Foreskin keratinocyte (primary cell): ENCODE measurements at places on chromosomes 11 and 22.

DNA sequence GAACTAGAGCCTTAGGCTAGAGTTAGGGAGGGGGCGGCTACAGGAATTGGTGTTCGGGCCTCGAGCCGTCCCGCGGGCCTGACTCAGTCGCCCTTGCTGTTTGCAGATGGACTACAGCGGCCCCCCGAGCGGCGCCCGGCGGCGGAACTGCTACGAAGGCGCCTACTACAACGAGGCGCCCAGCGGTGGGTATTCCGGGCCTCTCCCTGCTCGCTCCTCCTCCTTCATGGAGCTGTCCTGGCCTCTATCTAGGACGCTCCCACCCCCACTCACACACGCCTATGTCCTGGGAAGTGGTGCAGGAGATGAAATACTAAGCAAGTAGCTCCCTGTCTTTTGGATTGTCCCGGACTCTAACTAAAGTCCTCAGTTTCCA, 1.4 kb downstream of the MYOD1 start:
- no peak for DNase-seq

DNA sequence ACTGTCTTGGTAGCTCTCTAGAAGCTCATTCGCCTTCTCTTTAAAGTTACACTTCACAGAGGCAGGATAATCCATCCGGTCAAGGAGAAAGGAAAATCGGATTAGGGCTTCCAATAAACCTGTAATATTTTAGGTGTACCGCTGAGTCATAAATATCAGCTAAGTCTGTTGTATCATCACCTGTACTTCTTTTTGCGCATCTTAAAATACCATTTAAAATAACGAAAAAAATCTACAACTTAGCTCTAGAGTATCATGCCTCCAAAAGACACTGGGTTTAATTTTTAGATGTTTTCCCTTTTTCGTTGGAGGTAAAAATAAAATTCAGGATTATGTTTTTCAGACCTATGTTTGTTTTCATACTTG, 41.5 kb upstream of the INCENP start:
- DNase-seq, result no peak

GRCh38 chr11:107808521-107808920, 50.1 kb downstream of the SLC35F2 start:
- no peak for DNase-seq

- peak; percentile 41 for DNase-seq
Measured at GRCh38 chr11:59756558-59756840, 1.3 kb downstream of the STX3 start.

GRCh38 chr22:45242778-45243191, 2.1 kb upstream of the KIAA0930 start:
- no peak for DNase-seq

DNA sequence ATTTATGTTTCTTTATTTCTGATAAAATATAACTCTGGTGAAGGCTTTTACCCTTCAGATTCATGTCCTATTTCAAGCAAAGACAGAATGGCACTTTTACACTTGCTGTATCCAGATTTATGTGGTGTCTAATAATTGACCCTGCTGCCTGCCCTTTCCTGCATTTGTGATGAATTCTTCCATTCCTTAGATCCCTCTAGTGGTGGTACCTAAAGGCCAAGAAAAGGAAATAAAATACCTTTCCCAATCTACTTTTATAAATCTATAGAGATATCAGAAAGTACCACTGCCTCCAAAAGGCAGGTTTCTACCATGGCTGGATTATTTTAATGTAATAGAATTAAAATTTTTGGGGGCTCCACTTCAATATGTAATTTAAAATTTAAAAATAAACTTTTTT, 34.2 kb downstream of the CCDC81 start:
- no peak for DNase-seq

DNA sequence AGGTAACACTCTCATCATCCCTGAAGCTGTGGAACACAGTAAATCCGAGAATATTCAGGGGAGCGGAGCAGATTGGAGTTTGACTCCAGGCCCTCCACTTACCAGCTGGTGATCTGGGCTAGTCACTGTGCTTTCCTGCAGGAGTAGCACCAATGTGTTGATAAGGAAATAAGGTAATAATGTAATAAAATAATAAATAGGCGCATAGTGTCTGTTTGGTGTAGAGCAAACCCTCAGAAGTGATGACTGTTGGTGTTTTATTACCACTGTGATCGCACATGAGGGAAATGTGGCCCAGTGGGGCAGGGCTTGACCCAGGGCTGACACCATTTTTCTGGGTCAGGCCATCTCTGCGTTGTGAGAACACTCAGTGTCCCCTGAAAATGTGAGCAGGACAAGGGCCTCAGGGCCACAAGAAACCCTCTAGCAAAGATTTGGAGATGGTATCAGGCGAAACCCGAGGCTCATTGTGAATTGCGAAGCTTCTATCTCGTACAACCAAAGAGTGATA, 563.9 kb upstream of the B3GAT1 start:
- no peak for DNase-seq

DNA sequence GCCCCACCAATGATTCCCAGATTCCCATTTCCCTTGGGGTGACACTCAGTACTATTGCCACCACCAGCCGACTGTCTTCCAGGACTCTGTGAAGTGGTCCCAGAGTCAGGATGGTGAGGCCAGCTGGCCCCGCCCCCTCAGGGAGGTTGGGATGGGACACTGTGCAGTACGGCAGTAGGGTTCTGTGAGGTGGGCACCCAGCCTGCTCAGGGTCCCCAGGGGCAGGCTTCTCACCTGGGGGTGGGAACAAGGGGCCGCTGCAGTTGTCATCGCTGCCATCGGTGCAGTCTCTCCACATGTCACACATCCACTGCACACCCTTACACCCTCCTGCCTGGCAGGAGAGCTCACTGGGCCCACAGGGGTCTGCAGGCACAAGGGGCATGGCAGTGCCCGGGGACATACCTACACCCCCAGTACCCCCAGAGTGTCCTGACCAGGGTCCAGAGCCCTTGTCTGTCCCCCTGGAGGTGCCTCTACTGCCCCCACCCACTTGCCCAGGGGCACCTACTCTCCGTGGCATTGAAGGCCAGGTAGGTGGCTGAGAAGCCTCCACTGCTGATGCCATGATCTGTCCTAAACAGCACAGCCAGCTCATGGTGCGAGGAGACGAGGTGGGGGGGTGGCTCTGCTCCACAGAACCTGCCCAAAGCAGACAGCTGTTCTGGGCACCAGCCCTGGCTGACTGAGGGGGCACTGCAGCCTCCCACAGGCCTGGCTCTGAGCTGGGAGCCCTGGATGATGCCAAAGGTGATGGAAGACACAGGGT, 1.9 kb upstream of the C1QTNF5 start:
- DNase-seq, result no peak

- no peak for DNase-seq
Measured at GRCh38 chr22:22883090-22883727, 4.4 kb upstream of the IGLL5 start.

- no peak for DNase-seq
Measured at GRCh38 chr11:1401656-1402221, 12.0 kb downstream of the BRSK2 start.

DNA sequence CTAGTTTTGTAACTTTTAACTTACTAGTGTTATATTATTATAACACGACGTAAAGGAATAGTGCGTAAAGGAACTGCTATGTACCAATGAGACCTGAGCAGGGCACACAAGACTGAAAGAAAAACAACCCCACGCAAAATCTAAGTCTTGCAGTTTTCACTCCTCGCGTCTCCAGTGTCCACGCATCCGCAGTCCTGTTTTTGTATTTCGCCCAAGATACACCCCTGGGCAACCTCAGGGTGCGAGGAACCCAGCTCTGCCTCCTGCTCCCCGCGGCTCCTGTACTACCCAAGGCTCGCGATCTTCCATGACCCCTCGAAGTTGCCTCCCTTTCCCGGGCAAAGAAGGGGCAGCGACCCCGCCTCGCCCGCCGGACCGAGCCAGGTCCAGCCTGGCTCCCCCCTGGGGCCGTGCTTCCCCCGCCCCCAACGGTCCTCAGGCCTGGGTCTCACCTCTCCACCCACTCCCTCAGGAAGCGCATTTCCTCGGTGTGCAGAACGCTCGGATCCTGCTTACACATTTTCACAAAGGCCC, 393 bp downstream of the ST13 start:
- DNase-seq, result no peak

- peak; percentile 24 for DNase-seq
Measured at GRCh38 chr11:59668188-59668949, 468 bp downstream of the PATL1 start.

DNA sequence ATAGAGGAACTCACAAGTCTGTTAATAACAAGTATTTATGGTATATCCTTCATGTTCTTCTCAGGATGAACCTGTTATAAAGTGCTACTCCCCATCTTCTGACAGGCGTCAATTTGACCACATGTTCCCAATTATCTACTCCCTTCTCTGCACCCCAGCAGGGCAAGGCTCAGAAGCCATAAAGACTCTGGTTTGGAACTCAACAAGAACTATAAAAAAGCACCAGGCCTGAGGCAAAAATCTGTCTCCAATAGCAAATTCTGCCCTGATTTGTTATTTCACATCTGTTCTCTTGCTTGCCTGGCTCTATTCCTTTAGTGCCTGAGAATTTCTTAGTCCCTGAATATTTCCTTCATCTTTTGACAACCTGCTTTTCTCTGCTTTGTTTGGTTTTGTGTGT, 618.2 kb upstream of the KIRREL3 start:
- DNase-seq, result no peak

- DNase-seq, result no peak
Measured at GRCh38 chr22:46081831-46082210, 68.5 kb upstream of the PPARA start.

DNA sequence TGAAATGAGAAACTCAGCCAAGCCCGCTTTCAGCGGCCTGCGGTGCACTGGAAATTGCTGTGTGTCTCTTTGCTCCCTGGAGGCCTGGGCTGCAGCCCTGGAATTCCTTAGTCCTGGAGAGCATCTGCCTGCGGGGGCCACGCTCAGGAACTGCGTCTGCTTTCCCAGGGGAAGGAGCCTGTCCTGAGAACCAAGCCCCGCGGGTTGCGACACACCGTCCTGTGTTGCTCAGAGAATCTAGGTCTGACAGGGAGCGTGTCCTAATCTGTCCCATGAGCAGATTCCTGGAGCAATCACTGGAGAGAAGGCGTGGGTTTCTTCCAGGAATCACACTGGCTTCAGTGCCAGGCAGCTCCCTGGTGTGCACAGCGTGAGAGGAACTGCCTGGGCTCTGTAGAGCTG, 708.1 kb downstream of the BRD1 start:
- no peak for DNase-seq

DNA sequence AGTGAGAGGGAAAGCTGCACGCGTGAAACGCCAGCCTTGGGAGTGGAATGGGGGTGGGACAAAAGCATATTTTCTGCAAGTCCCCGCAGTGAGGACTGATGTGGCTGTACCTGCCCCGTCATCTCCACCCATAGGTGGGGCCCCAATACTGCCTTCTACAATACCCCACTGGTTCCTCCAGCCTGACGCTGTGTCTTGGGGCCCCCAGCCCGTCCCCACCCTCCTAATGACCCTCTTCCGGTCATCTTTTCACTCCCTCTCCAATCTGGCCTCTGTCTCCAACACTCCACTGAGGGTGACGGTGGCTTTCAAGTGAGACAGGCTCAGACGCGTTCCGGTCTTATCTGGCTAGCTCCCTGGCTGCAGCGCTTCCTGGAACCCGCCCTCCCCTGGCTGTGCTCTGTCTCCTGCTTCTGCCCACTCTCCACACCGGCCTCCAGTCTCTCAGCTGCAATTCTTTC, 104.2 kb downstream of the MICAL3 start:
- peak; percentile 63 for DNase-seq

- peak; percentile 31 for DNase-seq
Measured at GRCh38 chr11:28521075-28521474, 412.9 kb downstream of the METTL15 start.

DNA sequence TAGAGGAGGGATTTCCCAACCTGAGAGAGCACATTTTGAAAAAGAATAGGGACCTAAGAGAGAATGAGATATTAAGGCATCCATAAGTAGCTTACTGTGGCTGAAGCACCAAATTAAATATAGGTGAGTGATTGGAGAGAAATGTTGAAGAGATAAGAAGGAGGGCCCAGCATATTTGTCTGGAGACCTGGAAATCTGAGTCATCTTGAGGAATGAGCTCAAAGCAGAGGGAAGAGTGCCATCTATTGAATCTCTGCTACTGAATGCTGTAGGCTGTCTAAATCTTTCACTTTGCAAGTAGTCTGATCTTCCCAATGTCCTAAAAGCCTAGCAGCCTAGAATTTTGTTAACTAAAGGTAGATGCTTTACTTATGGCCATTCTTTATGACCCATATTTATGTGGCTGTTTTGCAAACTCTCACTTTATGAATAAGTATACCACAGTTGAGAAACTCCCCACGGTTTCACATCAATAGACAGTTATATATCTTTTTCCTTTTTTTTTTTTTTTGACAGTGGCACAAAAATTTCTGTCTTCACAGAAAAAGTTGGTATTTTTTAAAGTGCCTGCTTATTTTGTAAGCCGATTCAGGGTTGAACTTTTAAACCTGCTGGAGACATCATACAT, 2093.5 kb downstream of the LRRC4C start:
- DNase-seq, result peak; percentile 41

GRCh38 chr11:47912843-47913437, 64.8 kb upstream of the NUP160 start:
- no peak for DNase-seq

DNA sequence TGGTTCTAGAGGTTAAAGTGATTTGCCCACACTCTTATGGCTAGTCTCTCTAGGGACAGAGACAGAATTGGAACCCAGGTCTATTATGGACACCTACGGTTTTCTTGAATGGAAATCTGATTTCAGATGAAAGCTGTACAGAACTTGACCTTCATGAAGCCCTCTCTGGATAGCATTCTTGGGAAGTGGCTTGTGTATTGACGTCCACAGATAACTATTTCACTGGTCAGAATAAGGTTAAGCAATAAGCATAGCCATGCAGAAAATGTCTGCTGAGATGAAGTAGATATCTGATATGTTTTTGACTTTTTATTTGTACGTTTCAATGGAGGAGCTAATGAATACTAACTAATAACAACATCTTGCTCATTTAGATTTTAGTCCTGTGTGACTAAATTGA, 1.1 kb downstream of the TLCD5 start:
- DNase-seq, result no peak

- DNase-seq, result no peak
Measured at GRCh38 chr11:46212720-46213119, 64.7 kb upstream of the CREB3L1 start.

GRCh38 chr11:73576185-73576614, 21.7 kb downstream of the FAM168A start:
- DNase-seq, result no peak

- no peak for DNase-seq
Measured at GRCh38 chr11:40095446-40095845, 1364.0 kb downstream of the LRRC4C start.

DNA sequence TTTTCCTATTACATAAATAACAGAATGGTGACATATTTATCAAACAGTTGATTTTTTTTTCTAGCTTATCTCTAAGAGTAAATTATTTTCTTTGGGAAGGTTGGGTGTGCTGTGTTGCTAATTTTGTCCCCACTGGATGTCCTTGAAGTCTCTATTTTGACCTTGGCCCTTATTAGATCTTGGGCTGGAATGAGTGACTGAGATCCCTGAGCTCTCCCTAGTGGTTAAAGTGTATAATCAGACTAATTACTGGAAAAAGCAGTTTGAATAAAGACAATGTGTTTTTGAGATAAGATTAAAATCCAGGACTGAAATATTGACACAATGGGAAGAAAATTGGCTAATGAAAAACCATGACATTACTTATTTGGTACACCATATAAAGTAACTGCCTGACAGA, 56.1 kb downstream of the AASDHPPT start:
- no peak for DNase-seq
